Foreskin keratinocyte (primary cell): ENCODE measurements at places on chromosomes 6 and 20.

GRCh38 chr6:45743028-45743615, 272.5 kb downstream of the CLIC5 start:
- no peak for DNase-seq

- DNase-seq = no peak
Measured at GRCh38 chr20:32252189-32252588, 25.3 kb upstream of the KIF3B start.

- no peak for DNase-seq
Measured at GRCh38 chr6:47571488-47571887, 93.9 kb downstream of the CD2AP start.

DNA sequence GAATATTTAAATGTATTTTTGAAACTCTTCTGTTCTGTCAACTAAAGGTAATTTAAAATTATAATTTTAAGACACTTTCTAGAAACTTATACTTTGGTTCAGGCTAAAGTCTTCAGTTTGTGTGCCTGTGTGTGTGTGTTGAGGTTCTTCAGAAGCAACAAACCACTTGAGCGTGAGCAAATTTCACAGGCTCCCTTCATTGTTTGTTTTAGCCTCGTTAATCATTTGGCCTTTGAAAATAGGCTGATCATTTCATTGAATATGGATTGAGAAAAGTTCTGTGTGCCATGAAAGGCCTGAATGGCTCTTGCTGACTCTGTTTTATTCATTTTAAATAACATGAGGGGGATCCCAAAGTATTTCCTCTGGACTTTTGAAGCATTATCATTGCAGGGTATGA, 420.1 kb downstream of the CDKAL1 start:
- no peak for DNase-seq

DNA sequence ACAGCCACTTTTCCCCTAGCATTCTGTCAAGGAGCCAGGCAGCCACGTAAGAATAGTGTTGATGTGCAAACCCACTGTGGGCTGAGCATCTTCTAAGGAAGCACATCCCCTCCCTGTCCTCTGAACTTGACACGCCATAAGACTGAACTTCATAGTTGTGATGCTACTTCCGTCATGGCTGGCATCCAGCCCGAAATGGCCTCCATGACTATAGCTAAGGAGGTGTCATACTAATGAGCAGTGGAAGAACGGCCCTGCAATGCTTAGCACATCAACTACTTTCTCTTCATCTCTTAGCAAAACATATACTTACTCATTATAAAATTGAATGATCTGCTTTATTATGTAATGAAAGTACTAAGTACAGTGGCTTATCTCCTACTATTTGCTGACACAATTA, 110.2 kb downstream of the GJA10 start:
- DNase-seq = no peak

- DNase-seq = no peak
Measured at GRCh38 chr6:143535189-143535614, 23.7 kb upstream of the FUCA2 start.

GRCh38 chr20:24761220-24762065, 187.6 kb upstream of the CST7 start:
- DNase-seq = no peak

DNA sequence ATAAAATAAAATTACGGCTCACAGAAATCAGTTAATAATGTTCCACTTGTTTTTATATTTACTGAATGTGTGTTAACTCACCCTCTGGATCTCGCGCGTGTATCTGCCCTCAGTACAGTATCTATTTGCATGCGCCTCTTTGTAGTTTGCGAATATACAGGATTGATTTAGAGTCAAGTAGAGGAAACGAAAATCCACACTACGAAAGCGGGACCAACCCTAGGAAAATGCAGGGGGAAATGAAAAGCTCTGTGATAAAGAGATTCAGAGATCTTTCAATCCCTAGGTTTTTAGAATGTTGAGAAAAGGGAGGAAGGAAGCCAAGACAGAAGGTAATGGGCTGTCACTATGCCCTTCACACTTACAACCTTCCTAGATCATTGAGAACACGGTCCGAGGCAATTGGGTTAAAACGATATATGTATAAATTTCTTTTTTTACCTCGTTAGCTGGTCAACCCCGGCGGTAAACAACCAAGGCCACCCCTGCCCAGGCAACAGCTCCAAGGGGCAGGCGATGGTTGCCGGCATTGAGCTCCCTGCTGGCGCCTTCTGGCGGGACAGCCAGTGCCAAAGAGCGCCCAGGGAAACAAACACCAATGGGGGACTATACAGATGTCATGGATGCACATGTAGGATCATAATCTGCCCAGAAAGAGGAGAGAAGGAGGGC, 792 bp upstream of the FUT9 start:
- no peak for DNase-seq

DNA sequence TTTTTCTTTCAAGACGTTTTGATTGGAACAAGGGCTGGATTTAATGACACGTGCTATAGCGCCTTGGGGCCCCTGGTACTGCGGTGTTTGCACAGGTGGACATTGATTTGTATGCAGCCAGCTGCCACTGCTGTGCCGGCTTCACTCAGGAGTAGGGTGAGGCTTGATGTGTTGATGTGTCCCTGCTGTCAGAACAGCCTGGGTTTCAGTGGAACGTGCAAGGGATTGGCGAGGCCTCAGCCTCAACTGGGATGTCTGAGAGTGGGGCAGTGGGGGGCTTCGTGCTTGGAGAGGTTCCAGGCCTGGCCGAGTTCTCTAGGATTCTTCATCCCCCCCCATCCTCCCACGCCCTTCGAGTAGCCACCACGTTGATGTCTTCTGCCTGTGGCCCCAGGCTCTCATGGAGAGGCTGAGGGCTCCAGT, 23.0 kb downstream of the PYGB start:
- no peak for DNase-seq
